ENCODE measurements at places on chromosomes 7 and 10.

GRCh38 chr7:88020953-88021665 lies 87.1 kb downstream of the ADAM22 start:
- no peak for DNase-seq

- DNase-seq: no peak
Observed at GRCh38 chr10:107727767-107728317, 563.3 kb upstream of the SORCS1 start.

GRCh38 chr10:110407301-110408170 lies 90.2 kb upstream of the DUSP5 start:
- no peak for DNase-seq

GRCh38 chr7:135944753-135945152 lies 32.4 kb downstream of the MTPN start:
- no peak for DNase-seq

- no peak for DNase-seq
Observed at GRCh38 chr7:38438970-38439369, 165.5 kb upstream of the TARP start.

- no peak for DNase-seq
Observed at GRCh38 chr10:97542169-97543024, 30.2 kb upstream of the ANKRD2 start.

Data from NCI-H2171 treated with DMSO at 0.1 percent for 48 hours (cell line).